ENCODE measurements at places on chromosomes 3 and 15.

- no peaks in the 10 kb centered on the region for H3K4me1 ChIP-seq
- H3K27ac ChIP-seq: no peak overlapping the region
- H3K36me3 ChIP-seq: peaks cover 31% of the 10 kb centered on the region
- H3K4me3 ChIP-seq: no peak overlapping the region
- peaks cover 4% of the 10 kb centered on the region for H3K27me3 ChIP-seq
Measured at GRCh38 chr15:65724464-65725215, 67.5 kb downstream of the DENND4A start.

- H3K4me1 ChIP-seq: peaks cover 41% of the 10 kb centered on the region
- DNase-seq: peak; percentile 8
- no peak overlapping the region for H3K4me3 ChIP-seq
- H3K27me3 ChIP-seq: no peaks in the 10 kb centered on the region
- H3K36me3 ChIP-seq: peaks cover 20% of the 10 kb centered on the region
Measured at GRCh38 chr3:155701882-155702465, 42.9 kb downstream of the PLCH1 start.

GRCh38 chr3:69419276-69419675 lies 33.4 kb upstream of the FRMD4B start:
- DNase-seq: no peak
- peaks cover 4% of the 10 kb centered on the region for H3K36me3 ChIP-seq
- H3K27ac ChIP-seq: no peak overlapping the region
- peaks cover 13% of the 10 kb centered on the region for H3K4me1 ChIP-seq

- H3K27me3 ChIP-seq: peaks cover 4% of the 10 kb centered on the region
- DNase-seq: no peak
- peak overlapping the region; percentile 7 for H3K4me3 ChIP-seq
- peaks cover 41% of the 10 kb centered on the region for H3K4me1 ChIP-seq
Measured at GRCh38 chr15:36808411-36809160, 229.2 kb downstream of the CDIN1 start.

GRCh38 chr3:184807549-184807948 lies 4.4 kb upstream of the VPS8 start:
- DNase-seq: no peak
- no peak overlapping the region for H3K4me3 ChIP-seq
- peaks cover 45% of the 10 kb centered on the region for H3K4me1 ChIP-seq
- peaks cover 9% of the 10 kb centered on the region for H3K27me3 ChIP-seq
- no peak overlapping the region for H3K27ac ChIP-seq
- no peaks in the 10 kb centered on the region for H3K36me3 ChIP-seq
